ENCODE measurements at places on chromosomes 3 and 15.

- no peak for DNase-seq
Observed at GRCh38 chr15:40197434-40197833, 36.6 kb downstream of the BUB1B start.

DNA sequence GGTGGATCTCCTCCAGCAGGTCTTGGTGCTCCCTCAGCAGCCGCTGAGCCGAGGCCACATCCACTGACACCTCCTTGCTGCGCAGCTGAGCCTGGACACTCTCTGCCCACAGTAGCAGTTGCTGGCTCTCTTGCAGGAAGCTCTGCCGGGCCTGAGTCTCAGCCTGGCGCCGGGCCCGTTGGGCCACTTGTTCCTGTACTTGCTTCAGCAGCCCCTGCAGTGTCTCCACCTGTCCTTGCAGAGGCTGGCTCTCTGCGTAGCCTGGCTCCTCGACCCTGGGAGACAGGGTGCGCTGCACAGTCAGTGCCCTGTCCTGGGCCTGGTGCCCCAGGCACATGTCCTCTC is 15.5 kb downstream of the SPTBN5 start:
- DNase-seq: no peak

- no peak for DNase-seq
Observed at GRCh38 chr15:77057685-77058084, 13.2 kb downstream of the TSPAN3 start.

DNA sequence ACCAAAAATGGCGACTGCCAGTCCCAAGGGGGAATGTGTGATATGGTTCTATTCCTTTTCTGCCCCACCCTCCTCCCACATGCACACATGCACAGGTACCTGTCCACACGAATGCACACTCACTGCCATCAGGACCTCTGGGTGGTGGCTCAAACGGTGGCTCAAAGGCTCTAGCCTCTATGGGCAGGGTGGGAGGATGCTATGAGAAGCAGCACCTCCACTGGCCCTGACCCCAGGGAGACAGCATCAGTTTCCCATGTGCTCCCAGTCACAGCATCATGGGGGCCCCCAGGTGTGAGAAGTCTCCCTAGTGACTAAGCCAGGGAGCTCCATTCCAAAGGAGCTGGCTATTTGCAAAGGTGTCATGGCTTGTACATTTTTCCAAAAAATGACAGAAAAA is 15.9 kb downstream of the SEMA3G start:
- DNase-seq: no peak

- no peak for DNase-seq
Observed at GRCh38 chr15:59171067-59171397, 35.6 kb upstream of the LDHAL6B start.

DNA sequence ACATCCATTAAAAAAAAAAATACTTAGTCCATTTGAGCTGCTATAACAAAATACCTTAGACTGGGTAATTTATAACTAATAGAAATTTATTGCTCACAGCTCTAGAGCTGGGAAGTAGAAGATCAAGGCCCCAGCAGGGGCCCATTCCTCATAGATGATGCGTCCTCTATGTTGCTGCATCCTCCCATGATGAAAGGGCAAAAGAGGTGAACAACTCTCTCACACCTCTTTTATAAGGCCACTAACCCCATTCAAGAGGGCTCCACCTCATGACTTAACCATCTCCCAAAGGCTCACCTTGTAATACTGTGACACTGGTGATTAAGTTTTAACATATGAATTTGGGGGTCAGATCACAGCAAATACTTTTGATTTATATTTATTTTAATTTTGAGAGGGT is 3.0 kb upstream of the TLNRD1 start:
- no peak for DNase-seq

DNA sequence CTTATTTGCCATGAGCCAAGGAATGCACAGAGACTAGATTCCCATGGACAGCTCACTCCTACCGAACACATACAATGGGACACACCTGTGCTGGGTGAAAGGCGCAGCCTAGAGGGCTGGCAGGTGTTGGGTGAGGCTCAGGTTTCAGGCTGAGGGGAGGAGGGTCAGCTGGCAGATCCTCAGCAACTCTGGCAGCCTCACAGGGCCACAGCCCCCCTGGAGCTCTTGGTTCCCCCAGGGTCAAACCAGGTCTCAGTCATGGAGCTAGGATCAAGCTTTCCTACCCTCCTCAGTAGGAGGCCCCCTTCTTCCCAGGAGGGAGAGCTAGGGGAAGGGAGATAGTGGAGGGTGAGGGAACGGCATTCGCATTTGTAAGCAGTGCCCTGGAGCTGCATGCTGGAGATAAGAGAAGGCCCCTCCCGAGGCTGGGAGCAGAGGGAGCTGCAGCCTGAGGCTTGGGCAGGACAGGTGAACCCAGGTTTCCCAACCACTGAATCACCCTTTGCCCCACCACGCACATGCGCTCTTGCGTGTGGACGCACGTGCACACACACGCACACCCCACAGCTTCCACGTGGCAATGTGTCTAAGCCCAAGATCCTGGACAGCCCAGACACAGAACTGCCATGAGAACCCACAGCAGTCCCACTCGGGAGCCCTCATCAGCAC is 26.3 kb upstream of the TFRC start:
- DNase-seq: peak; percentile 38

GRCh38 chr3:30518181-30518864 is 88.1 kb upstream of the TGFBR2 start:
- DNase-seq: no peak

GRCh38 chr3:127720985-127721935 is 48.5 kb downstream of the ABTB1 start:
- DNase-seq: no peak

DNA sequence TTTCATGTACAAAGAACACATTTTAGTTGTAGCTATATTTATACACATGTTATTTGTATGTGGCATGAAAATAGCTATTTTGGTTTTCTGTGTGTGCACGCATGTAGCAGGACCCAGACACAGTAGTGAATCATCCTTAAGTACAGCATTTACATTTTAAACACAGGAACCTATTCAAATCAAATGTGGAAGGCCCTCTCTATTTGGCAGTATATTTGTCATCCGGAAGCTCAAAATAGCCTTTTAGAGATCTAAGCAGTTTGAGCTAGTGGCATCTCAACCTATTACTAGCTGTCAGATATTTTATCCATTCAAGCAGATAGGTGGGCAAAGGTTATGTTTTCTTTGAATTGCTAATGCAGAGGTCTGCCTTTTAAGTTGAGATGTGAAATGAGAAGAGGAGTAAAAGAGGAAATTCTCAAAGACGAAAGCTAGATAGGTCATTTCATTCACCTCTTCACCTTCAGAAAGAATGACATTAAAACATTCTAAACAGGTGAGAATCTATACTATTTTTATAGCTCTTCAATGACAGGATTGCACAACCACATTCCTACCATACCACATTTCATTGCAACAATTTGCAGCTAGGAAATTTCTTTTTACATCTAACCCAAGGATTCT is 46.3 kb upstream of the TIPARP start:
- no peak for DNase-seq

DNA sequence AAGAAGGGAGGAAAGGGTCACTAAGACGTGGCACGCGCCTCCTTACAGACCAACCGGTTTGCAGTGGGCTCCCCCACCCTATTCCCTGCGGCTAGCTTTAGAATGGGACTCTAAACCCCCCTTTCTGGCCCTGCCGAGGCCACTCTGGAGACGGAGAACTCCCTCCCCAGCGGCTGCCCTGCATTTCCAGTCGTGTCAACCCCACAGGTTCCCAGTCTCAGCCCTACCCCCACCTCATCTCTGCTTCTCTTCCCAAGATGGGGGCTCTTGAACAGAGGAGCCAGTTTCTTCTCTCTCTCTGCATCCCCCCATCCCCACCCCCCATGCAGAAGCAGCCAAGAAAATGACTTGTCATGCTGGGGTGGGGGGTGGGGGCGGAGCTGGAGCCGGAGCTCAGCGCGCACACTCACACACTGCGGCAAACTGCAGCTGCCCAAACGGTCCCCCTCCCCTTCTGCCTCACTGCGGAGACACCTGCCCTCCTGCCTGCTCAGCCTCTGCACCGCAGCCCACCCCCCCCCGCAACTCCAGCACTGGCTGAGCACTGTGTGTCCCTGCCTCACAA is 871 bp downstream of the MAP1A start:
- DNase-seq: peak; percentile 21

GRCh38 chr3:32147933-32148332 is 41.5 kb downstream of the GPD1L start:
- no peak for DNase-seq

DNA sequence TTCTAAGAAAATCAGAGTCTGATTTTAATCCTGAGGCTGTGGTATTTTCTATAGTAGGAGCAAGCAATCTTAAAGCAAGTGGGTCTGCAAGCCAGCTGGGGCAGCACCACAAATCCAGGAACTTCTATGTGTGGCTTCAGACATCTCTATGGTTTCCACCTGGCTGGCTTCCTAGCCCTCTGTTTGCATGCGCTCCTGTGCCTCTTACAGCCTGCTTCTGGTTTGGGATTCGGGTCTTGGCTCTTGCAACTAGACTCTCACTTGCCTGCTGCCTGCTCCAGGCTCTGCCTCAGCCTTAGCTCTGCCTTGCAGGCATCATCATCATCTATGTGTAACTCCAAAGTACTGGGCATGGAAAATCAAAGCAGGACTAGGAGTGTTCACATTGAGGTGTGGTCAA is 43.4 kb downstream of the MINDY4B start:
- DNase-seq: no peak

DNA sequence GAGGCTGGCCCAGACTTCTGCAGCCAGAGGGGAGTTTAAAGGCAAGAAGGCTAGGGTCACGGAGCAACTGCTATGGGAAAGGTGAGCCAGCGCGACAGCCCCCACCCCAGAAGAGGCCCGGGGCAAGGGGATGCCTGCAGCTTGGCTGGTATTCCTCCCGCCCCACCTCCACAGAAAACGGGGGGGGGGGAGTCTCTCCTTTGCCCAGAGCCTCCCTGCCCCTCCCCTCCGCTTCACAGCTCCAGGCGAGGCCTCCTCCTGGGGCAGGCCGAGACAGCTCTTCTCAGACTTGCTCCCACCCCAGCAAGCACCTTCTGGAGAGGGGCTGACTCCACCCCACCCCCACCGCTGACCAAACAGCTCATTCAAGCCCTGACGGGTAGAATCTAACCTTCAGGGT is 13.4 kb downstream of the ANP32A start:
- DNase-seq: no peak

GRCh38 chr3:48092270-48092669 is 76.1 kb upstream of the MAP4 start:
- no peak for DNase-seq

- DNase-seq: no peak
Observed at GRCh38 chr15:94576889-94577533, 345.6 kb downstream of the MCTP2 start.

- peak; percentile 60 for DNase-seq
Observed at GRCh38 chr3:169966951-169967915, 626 bp downstream of the SEC62 start.

DNA sequence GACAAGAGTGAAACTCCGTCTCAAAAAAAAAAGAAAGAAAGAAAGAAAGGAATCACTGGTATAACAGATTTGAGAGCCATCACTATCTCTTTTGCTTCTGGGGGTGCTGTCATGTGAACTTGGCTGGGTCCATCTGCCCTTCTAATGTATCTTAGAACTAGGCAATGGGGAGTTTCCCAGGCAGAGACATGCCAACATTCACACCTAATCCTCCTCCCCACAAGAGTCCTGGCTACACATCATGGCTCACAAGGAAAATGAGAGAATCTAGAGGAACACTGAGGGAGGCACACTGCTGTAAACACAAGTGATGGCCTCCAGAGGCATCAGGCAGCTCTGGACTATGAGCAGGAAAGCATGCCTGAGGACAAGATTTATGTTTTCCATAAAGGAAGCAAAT is 67.8 kb upstream of the PPP2R3A start:
- DNase-seq: no peak

- no peak for DNase-seq
Observed at GRCh38 chr3:158961471-158961870, 159.6 kb downstream of the MFSD1 start.

- no peak for DNase-seq
Observed at GRCh38 chr3:103796068-103796467, 1361.3 kb downstream of the ZPLD1 start.

- DNase-seq: no peak
Observed at GRCh38 chr3:30858894-30859389, 35.5 kb downstream of the GADL1 start.

GRCh38 chr3:14428087-14429033 is 26.0 kb downstream of the SLC6A6 start:
- no peak for DNase-seq

GRCh38 chr3:13064964-13065363 is 8.3 kb downstream of the IQSEC1 start:
- DNase-seq: no peak

DNA sequence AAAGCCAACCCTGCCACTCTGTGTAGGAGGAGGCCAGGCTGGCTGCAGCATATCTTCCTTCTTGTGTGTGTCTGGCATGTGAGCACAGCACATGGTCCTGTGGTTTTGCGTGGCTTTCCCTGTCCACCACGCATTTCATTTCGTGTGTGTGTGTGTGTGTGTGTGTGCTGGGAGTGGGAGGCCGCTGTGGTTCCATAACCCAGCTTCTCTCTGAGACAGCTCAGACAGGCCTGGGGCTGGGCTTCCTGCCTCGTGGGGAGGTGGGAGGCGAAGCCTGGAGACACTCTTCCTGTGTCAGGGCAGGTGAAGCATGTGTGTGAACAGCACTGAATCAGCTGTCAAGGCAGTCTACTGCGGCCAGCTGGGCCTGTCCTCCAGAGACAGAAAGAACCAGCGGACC is 16.0 kb upstream of the MRPS22 start:
- DNase-seq: no peak

- DNase-seq: no peak
Observed at GRCh38 chr3:112013784-112014143, 15.0 kb downstream of the TAGLN3 start.

DNA sequence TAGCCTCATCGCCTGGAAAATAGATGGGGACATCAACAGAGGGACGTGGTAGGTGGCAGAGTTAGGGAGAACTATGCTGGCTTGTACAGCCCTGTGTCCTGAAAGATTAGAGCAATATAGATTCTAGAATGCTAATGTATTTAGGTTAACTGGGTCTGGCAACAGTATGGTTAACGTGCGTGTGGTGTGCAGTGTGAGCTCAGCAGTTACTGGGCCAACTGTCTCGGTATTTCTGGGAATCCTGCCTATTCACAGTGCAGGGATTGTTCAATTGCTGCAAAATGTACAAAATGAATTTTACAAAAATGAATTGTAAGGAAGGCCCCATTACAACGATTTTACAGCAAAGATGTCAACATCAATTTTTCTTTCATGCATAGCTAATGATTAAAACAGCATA is 20.6 kb downstream of the MEIS2 start:
- no peak for DNase-seq

- DNase-seq: no peak
Observed at GRCh38 chr3:72442759-72443158, 405.5 kb downstream of the SHQ1 start.
